ENCODE measurements at places on chromosomes 2 and 18.

DNA sequence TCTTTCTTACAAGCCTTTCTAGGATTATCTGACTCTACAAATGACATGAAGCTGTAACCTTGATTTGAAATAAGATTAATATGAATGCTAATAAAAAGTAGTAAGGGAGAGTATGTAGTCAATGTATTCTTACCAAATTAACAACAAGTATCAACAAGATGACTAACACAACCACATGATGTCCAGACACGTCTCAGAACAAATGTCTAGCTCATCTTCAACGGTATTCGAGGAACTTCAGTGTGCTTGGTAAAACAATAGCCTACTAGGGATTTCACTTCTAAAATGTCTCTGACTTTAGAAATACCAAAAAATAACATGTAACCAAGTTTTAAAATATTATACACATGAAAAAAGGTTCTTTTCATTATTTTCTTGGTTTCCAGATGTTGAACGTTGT lies 3.4 kb downstream of the HDLBP start:
- no peak for DNase-seq

DNA sequence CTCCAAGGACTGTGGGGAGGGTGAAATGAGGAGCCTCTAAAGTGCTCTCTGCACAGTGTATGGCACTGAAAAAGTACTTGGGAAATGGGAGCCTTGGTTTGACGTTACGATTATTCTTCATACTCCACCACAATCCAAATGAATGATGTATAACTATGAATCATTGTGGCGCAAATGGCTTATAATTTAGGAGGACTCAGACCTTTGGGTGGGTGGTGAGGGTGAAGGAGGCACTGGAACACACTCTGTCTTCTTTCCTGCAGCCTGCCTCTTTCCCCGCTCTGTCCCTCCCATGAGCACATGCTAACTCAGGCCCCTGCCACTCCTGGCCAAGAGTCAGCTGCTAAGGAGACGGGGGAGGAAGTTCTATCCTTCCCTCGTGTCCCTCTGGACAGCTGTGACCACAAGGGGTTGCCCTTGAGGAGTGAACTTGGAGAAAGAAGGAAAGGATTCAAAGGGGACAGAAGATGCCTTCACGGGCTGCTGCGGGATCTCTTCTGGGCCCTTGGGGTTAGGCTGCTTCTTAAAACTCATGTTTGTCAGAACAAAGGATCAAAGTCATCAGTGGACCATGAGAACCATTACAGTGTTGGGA lies 36.5 kb downstream of the POLR1A start:
- no peak for DNase-seq

DNA sequence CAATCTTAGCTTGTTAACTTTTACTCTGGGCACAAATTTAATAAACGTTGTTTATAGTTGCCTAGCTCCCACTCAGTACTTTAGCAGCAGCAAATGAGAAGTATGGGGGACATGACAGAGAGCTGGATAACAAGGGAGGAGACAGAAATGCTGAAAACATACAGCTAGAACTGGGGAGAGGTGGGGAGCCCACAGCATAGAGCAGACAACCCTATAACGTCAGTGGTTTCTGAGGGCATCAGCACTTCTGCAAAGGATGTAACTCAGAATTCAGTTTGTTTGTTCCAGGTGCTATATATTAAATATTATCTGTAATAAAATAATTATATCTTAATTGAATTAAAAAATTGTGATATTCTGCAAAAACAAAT lies 1098.7 kb upstream of the FANCL start:
- no peak for DNase-seq

DNA sequence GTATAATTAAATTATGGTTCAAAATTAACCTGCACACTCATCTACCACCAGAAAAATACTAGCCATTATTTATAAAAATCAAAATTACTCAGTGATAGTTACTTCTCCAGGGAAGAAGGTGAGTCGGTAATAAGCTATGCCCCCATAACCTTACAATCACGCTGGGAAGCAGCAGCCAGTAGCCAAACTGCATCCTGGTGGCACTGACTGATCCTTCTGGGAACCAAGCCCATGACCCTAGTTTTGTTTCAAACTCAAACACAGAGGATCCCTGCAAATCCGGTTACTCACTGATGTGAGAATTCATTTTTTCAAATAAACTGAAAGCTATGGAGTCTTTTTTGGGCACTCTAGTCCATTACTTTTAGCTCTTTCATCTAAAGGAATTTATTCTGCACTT lies 88.2 kb upstream of the VWC2L start:
- DNase-seq, result no peak

GRCh38 chr2:86037141-86037794 lies 68.4 kb downstream of the POLR1A start:
- no peak for DNase-seq

DNA sequence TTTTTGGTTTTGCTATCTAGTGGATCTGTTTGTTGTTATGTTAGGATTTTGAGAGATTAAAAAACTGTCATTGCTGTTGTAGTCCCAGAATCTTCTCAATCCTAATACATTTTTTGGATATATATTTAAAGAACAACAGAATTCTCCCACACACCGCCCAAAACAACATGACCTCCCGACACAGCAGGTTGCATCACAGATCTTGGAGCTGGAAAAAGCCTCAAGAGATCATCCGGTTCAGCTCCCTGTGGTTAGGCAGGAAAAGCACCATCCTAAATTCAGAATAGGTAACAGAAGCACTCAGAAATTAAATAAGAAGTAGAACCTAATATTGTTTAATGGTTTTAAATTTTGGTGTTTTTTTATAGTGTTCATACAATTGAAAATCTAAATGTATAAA lies 251.4 kb upstream of the STON1 start:
- no peak for DNase-seq

DNA sequence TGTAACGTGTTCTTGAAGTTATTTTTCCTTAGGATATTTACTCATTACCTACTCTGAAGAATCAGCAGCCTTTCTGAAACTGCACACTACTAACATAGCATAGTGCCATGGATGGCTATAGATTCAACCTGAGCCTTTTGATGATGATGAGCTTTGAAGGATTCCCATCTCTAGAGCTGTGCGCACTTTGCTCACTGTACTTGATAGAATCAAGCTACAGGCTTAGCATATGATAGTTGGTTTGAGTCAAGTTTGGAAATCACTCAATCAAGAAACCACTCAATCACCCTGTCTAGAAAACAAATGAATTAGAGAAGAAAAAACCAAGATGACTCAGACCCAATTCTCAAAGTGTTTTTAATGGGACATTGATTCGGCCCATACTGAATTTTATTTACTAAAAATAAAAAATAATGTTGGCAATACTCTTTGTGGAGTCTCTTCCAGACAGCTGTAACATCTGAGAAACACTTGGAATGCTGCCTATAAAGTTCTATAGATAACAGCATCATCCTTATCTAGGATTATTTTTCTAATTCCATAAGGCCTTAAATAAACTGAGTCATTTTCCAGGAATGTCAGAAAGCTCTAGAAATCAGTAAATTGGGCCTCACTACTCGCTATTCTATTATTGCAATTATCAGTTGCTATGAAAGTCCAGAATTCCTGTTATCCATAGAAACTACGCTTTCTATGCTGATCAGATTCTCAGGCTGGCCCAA lies 259.0 kb upstream of the ERBB4 start:
- no peak for DNase-seq

Data from NCI-H2081 treated with DMSO at 0.1 percent for 48 hours (cell line).